ENCODE measurements at places on chromosomes 2 and 18.

DNA sequence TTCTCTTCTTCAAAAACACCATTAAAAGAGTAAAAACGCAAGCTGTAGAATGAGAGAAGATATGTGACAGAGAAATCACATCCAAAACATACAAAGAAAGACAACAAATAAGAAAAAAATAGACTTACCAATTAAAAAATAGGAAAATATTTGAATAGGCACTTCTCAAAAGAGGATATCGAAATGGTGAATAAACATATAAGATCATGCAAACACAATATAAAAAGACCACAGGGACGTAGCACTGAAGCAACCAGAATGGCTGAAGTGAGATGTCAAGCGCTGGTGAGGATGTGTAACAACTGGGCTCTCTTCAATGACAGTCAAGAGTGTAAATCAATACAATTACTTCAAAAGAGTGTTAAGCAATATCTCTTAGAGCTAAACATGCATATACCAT lies 202.3 kb downstream of the ZBTB7C start:
- no peak for DNase-seq

GRCh38 chr2:160783474-160783873 lies 289.9 kb upstream of the RBMS1 start:
- DNase-seq: no peak

DNA sequence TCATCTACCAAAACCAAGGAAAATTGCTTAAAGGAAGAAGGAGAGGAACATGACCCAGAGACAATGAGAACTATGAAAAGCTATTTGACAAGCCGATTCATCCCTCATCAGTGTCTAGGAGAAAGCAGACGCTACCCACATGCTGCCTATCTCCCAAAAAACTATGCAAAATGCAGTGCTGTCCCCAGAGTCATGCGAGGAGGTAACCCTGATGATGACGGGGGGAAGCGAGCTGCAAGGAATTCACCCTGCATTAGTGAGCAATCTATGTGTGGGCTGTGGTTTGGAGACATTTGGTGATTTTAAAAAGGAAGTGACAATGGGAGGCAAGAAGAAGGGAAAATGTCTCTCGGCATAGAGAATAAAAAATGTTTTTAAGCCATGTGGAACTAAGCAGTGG lies 472.7 kb downstream of the CMPK2 start:
- DNase-seq: peak; percentile 12

- DNase-seq: no peak
These were observed 26.7 kb upstream of the ASB18 start for GRCh38 chr2:236290742-236291425.

- no peak for DNase-seq
These were observed 60.6 kb upstream of the ATP8B1 start for GRCh38 chr18:57863706-57864105.

DNA sequence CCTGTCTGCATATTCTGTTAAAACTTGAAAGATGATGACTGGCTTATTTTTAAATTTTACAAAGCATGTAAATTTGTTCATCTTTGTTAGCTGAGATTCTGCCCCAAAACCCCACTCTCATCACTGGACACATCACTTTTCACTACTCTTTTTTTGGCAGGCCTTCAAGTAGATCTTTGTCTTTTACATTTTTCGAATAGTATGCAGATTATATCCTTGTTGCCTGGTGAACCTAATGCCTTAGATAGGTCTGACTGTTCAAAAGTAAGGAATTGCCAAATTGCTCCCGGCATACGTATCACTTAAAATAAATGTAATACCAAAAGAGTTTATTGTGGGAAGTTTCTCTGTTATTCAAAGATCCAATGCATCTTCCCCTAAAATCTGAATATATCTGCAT lies 303.3 kb downstream of the XIRP2 start:
- no peak for DNase-seq

GRCh38 chr2:230682546-230682945 lies 30.1 kb upstream of the CAB39 start:
- DNase-seq: no peak

DNA sequence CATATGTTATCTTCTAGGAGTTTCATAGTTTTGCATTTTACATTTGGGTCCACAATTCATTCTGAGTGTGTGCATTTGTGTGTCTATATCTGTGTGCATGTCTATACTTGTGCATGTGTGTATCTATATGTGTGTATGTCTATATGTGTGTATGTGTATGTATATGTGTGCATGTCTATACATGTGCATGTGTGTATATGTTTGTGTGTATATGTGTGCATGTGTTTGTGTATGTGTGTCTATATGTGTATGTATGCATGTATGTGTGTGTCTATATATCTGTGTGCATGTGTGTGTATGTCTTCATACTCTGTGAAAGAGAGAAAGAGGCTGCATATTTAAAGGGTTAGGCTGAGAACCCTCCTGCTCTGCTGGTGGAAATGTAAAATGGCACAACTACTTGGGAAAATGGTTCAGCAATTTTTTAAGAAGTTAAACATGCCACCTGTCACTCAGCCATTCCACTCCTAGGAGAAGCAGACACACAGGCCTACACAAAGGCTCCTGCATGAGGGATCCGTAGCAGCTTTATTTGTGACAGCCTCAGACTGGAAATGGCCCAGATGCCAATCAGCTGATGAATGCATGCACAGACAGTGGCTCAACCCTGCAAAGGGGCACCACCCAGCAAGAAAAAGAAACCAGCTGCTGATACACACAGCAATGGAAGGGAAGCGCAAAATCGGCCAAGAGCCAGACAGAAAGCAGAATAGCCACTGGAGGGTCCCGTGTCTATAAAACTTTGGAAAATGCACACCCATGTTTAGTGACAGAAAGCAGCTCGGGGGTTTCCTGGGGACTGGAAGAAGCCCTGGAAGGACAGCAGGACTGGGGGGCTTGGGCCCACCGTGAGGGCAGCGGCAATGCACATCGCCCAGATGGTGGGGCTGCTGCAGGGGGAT lies 146.8 kb downstream of the SEPTIN10 start:
- no peak for DNase-seq

DNA sequence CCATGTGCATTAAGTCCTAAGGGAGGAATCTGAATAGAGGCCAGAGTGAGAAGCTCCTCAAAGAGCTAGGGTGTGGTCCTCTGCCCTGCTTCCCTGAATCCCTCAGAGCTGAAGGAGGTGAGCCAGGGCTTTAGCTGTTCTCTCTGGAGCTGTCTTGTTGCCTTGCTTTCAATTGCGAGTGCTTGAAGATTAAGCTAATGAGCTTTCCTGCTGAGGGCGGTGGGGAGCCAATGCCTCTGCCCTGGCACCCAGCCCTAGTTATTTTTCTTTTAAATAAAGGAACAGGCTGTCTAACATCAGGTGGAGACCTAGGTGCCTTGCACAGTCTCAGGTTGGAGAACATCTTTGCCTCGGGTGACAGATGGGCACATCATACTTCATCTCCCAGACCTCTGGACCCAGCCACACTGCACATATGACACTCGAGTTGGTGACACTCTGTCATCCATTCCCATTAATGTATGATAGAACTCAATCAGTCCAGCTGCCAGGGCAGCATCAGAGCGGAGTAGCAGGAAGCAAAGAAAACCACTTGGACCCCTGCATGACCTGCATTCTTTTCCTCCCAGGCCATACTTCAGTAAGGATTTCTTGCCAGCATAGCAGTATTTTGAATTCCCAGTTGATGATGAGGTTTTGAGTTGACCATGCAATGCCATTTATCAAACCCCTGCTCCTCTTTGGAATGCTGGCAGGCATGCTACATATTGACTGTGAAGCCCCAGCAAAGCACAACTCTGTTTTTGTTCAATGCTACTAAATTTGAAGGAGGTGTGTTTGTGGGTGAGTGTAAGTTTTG lies 292.7 kb downstream of the RNF144A start:
- no peak for DNase-seq

Data from GM20000 (cell line).